Activated T-helper 1 cell treated with anti-CD3 and anti-CD28 coated beads, Interleukin-2, amount 50 U/mL, for 16 hours (primary cell): ENCODE measurements at places on chromosomes 3 and 15.

DNA sequence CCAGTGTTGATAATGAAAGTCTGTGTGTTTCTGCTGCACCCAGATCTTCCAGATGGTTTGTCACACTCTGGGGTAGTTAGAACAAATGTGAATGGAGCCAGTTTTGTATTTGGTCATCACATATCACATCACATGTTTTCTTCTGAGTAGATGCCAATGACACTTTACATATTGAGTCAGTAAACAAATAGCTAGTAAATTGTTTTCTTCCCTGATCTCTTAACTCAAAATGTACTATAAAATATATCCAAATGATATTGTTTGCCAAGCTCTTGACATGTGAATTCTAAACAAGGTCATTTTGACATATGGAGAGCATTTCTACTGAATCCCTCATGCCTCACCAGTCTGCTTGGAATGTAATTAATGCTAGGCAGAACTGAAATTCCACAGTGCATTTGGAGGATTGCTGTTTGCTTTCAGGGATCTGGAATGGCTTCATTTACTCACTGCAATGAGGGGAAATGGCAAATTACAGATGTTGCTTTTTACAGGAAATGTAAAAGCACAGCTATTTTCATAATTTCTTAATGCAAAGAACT is 45.0 kb downstream of the PDHB start:
- DNase-seq, result no peak

- DNase-seq, result no peak
Measured at GRCh38 chr3:141255137-141255845, 23.7 kb downstream of the PXYLP1 start.

DNA sequence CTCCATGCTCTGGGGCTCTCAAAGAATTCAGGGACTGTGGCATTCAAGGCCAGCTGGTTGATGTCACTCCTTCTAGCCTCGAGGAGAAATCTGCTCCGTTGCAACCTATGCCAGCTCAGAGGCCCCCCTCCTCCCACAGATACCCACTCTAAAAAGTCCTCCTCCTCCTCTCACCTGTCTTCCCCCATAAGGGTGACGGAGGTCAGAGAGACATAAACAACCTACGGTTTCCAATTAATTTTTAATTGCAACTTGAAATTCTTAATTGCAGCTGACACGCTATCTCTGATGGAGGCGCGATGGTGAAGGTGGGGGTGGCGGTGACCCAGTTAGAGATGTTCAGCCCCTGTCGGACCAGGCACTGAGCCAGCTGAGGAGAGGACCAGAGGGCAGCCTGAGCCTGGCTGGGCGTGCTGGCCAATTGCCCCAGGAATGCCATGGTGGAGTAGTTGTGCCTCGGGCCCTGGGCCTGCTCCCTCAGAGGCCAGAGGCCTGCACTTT is 43.2 kb upstream of the INSYN1 start:
- DNase-seq, result no peak

- DNase-seq, result no peak
Measured at GRCh38 chr15:57476533-57476975, 100.2 kb downstream of the CGNL1 start.

GRCh38 chr15:60121845-60122244 is 117.7 kb downstream of the FOXB1 start:
- DNase-seq, result no peak

GRCh38 chr3:149377408-149378364 is at the start of gene TM4SF1:
Gene TM4SF1 (minus strand): TSS chr3:149377649. CDS start chr3:149377547, 102 bp downstream.
- no peak for DNase-seq

DNA sequence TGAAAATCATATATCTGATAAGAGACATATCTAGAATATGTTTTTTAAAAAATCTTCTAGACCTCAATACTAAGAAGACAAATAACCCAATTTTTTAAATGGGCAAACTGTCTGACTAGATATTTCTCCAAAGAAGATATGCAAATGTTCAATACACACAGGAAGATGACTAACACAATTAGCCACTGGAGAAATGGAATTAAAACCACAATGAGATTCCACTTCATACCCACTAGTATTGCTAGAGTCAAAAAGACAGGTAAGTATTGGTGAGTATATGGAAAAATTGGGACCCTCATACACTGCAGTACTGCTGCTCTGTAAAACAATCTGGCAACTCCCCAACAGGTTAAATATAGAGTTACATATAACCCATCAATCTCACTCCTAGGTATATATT is 33.1 kb upstream of the TOPAZ1 start:
- DNase-seq, result no peak

DNA sequence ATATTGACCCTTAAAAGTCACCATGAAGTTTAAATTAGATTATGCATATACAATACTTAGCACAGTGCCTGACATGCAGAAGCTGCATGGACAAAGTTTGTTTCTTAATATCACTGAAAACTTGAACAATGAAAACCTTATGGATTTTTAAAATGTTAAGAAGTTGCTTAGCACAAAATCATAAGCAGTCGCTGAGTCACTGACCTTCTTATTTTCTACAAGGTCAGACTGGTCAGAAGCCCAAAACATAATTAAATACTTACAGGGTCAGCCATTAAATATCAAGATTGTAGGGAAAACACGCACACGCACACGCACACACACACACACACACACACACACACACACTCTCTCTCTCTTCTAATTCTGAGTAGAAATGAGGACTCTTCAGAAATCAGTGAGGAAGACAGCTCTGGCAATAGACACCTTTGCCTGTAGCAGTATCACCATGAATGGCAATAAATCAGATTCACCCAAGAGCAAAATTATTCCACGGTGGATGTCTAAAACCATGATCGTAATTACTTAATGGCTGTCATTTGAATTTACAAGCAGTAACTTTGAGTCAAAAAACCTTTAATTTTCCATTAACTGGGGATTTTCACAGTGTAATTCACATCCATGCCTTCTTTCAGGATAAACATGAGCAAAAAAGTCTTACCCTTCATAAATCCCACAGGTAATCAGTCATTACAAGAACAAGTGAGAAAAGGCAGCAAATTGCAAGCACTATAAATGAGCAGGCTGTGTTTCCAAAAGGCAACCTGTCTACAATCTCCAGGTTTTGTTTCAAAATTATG is 147.5 kb downstream of the OSBPL10 start:
- no peak for DNase-seq

DNA sequence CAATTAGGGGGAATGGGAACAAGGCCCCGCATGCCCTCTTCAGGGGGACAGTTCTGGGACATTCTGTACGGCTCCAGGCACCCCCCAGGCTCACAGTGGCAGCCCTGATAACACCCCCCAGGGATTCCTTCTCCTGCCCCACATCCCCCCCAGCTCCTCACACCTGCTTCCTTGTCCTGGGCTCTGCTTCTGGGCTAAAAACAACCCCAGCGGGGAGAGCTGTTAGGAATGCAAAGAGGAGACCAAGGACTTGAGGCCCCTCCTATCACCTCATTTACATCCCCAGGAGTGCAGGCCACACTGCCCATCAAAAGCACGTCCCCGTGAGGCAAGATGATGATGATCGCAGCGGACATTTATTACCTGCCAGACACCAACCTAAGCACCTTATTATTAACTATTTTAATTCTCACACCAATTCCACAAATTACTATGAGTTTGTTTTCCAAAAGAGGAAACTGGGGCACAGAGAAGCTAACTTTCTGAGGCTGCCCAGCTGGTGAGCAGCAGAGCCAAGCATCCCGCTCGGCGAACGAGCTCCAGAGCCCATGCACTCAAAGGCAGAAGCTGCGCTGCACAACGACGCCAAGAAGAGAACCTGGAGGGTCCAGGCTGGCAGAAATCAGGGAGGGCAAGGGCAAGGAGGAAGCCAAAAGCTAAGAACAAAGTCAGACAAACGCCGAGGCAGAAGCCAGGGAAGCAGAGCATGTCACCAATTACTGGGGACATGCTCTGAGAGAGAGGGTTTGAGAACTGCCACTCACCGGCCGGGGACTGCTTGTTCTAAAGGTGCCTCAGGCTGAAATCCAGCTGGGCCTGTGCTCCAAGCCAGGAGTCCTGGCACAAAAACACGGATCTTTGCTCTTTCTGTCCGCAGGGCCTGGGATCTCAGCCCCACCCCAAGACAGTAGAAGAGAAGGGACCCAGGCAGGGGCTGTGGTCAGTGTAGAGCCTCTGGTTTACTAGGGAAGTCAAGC is 76.2 kb upstream of the NSMCE3 start:
- no peak for DNase-seq

DNA sequence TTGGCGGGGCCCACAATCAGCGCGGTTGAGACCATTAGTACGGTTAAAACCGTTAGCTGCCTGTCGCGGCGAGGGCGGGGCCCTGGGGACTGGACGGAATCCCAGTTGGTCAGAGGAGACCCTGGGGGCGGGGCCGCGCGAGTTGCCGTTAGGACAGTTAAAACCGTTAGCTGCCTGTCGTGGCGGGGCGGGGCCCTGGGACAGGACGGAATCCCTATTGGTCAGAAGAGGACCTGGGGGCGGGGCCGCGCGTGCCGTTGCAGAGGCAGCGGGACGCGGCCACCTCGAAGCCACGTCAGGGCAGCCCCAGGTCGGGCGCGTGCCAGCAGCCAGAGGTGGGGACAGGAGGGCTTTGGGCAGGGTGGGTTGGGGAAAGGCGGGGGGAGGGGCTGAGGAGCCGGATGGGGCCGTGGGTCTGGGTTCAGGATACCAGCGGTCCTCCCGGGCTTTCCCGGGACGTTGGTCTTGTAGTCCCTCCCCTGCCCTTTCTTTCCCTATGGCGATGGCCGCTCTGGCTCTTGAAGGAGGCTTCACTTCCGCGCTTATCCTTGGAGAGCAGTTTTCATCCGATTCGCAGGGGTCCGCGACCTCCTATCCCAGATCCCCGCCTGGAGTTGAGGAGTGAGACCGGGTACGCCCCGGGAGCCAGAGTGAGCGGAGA is 28.0 kb downstream of the KLHDC8B start:
- DNase-seq, result no peak

DNA sequence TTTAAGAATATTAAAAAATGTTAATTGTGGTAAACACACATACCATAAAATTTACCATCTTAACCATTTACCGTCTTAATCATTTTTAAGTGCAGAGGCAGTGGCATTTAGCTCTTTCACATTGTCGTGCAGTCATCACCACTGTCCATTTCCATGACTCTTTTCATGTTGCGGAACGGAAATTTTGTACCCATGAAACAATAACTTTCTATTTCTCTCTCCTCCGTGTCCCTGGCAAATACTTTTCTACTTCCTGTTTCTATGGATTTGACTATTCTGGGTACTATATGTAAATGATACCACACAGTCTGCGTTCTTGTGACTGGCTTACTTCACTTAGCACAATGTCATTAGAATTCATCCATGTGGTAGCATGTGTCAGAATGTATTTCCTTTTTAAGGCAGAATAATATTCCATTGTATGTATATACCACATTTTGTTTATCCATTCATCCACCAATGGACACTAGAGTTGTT is 27.9 kb downstream of the AKAP13 start:
- no peak for DNase-seq

DNA sequence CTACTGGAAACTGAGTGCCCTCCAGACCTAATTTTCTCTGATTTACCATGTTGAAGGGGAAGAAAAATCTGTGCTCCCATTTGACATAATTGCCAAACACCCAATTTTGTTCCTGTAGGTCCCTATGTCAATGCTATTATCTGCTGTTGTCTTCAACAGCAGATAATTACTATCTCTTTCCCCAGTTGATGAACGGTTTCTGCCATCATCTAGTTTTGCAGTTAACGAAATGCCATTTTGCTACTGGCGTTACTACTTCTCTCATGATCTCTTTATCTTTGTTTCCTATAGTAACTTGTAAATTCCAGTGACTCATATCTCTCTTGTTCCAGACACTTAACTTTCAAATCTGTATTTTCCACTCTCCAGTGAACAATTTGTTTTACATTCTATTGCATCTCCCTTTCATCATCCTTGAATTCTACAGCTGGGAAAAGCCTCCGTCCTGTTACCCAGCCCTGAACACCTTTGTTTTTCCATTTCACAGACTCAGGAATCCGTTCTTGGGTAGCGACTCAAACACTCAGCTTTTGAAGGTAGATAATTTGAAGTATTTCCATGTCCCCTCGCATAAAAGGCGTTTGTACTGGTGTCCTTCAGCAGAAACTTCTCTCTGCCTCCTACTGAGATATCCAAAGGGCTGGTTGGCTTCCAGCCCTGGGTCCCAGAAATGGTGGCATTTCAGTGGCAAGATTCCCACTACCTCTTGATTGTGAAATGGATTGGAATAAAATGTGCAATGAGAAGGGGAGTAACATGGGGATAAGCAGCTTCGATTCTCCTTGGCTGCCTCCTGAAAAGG is 111.7 kb downstream of the FOXB1 start:
- no peak for DNase-seq

GRCh38 chr3:188062216-188062615 is 91.7 kb upstream of the LPP start:
- DNase-seq, result no peak

GRCh38 chr3:19455546-19455945 is 307.2 kb downstream of the KCNH8 start:
- no peak for DNase-seq

DNA sequence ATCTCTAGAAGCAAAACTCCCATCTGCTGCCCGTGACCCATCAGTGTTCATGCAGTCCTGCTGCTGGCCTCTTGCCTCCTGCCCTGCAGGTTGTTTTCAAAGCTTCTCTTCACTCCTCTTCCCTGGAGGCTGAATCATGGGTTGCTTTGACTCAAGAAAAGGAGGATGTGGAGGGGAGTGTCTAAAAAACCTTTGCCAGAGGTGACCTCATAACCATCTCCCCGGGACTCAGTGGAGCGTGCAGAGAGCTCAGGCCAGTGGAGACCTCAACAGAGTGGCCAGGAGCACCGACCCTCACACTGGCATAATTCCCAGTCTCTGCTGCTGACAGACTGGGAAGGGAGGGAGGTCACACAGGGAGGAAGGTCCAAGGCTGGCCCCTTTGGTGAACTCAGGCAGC is 60.9 kb upstream of the ITGA11 start:
- no peak for DNase-seq

DNA sequence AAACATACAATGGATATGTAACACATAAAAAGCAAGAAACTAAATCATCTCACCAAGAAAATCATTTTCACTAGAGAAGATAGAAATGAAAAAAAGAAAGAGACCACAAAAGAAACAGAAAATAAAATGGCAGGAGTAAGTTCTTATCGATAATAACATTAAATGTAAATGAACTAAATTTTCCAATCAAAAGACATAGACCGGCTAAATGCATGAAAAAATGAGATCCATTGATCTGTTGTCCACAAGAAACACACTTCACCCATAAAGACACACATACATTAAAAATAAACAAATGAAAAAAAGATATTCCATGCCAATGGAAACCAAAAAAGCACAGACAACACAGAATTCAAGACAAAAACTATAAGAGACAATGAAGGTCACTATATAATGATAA is 1771.9 kb downstream of the SI start:
- no peak for DNase-seq

DNA sequence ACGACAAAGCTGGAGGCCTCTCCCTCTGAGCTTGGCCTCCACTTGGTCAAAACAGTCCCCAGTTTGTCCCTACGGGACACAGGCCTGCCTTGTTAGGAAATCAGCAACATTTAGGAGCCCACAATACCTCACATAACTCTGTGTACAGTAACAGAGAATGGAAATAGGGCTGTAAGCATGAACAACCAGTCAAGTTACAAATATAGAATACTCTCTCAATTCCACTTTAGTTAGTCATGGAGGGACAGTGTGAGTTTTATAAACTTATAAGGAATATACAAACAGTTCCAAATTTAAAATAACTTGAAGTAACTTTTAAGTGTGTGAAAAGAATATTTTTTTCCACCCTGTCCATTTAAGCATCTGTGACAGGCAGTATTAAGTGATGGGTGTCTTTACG is 129.4 kb downstream of the PGPEP1L start:
- DNase-seq, result no peak
